Spleen (tissue), 13 donors: ENCODE measurements at places on chromosomes 5 and 9.

DNA sequence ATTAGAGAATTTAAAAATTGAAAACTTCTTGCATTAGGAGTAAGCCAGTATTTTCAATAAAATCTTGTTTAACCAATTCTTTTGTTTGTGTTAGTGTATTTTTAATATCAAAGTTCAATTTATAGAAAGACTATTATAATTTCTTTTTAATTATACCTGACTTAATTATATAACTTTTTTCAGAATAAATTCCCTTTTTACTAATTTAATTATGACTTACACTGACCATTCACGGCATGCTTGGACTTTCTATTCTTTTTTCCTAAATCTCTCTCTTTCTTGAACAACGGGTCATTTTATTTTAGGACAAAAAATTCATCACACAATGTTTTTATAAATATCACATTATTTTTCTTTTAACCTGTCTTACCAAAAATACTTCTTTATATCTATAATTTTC is 555.3 kb upstream of the PTGER4 start:
- DNase-seq = no peak

GRCh38 chr5:92309336-92309991 is 926.3 kb upstream of the ARRDC3 start:
- DNase-seq = no peak

GRCh38 chr9:77455312-77455927 is 192.7 kb downstream of the GNA14 start:
- no peak for DNase-seq

- no peak for DNase-seq
Measured at GRCh38 chr5:80757290-80757689, 102.5 kb upstream of the DHFR start.

DNA sequence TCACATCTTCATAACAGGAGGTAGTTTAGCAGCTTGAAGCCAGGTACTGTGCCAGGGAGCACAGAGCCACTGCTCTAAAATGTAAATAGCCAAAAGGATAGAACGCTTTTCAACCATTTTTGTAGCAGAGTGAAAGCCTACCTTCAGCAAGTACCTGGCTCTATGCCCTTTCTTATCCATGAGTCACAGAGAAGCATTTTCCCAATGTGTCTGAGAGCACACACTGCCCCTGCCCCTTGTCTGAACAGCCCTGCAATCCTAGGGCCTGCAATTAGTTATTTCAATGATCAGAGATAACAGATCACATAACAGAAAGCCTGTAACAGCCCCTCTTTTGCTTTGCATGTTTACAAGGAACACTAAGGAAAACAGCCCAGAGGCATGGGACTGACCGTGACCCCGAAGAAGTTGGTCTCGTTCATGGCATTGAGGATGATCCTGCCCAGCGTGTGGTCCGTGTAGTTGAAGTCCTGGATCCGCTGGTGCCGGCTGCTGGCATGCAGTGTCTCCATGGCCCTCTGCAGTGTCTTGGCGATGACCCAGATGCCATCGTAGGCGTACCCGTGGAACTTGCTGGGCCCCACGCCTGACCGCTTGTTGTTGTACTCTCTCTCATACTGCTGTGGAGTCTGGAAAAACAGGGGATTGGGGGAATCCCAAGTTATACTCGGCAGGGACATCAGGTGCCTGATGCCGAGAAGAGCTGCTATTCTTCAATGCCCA is 198.3 kb upstream of the TBC1D2 start:
- no peak for DNase-seq

DNA sequence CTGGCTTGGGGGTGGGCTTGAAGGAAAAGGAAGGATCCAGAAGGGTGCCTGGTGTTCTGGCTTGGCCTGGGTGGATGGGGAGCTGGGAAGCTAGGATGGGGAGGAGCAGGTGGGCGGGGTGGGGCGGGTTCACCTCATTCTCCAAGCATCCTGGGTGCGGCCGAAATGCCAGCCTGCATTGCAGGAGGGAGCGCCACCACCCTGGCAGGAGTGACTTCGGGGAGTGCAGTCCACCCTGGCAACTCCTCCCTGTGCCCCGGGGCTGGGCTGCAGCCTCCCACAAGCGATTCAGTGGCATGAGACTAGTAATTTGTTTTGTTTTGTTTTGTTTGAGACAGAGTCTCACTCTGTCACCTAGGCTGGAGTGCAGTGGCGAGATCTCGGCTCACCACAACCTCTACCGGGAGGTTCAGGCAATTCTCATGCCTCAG is 5.5 kb downstream of the TTC16 start:
- no peak for DNase-seq

DNA sequence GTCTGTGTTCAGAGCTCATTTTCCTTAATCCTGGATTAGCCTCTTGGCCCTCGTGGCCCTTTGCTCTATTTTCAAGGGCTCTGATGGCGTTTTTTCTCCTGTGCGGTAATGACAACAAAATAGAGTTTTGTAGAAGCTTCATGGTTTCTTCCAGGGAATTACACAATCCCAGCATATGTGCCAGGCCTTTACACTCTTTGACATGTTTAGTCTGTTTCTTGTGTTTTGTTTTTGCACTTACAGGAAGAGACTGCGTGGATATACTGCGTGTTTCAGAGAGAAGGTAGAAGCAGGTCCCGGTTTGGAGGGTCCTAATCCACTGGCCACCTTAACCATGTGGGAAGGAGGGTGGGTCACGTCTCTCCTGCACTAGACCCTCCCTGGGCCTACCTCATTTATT is 400.2 kb upstream of the IRX4 start:
- DNase-seq = no peak

- no peak for DNase-seq
Measured at GRCh38 chr5:112709416-112709815, 28.3 kb upstream of the APC start.

GRCh38 chr9:100021931-100022330 is 76.9 kb downstream of the ERP44 start:
- no peak for DNase-seq

DNA sequence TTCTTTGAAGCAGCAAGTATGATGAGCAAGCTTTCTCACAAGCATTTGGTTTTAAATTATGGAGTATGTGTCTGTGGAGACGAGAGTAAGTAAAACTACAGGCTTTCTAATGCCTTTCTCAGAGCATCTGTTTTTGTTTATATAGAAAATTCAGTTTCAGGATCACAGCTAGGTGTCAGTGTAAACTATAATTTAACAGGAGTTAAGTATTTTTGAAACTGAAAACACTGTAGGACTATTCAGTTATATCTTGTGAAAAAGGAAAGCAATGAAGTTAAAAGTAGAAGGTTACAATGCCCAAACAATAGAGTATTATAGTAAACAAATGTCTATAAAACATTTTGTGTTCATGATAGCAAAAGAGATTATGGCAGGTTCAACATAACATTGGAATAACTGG is 88.6 kb downstream of the JAK2 start:
- DNase-seq = no peak

GRCh38 chr5:84354101-84354500 is 30.6 kb downstream of the EDIL3 start:
- no peak for DNase-seq

GRCh38 chr9:95134457-95134881 is 183.0 kb downstream of the FANCC start:
- no peak for DNase-seq

- no peak for DNase-seq
Measured at GRCh38 chr5:152688561-152689249, 283.6 kb upstream of the NMUR2 start.

GRCh38 chr5:147404706-147405105 is 105.2 kb downstream of the DPYSL3 start:
- DNase-seq = no peak

DNA sequence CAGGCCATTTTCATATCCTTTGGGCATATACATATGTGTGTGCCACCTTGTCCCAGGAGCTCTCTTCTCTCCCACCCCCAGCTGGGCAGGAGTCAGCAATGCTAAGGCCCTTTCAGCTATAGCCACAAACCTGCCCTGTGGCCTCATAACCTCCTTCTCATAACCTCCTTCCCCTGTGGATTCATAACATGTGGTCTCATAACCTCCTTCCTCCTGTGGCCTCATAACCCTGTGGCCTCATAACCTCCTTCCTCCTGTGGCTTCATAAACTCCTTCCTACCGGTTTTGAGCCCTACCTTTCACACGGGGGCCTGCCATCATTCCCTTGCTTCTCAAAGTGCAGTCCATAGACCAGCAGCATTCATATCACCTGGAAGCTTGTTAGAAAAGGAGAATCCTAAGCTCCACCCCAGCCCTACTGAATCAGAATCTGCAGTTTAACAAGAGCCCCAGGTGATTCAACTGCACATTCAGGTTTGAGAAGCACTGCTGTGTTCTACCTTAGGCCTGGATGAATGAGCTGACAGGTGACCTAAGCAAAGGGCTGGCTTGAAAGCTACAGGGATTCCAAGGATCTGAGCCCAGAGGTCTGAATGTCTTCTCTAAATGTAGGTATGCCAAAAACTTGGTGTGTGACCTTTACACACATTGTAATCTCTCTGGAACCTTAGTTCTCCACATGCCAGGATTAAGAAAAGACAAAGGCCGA is 41.9 kb upstream of the PLPP6 start:
- no peak for DNase-seq

GRCh38 chr5:158770506-158770905 is 329.2 kb downstream of the EBF1 start:
- no peak for DNase-seq

DNA sequence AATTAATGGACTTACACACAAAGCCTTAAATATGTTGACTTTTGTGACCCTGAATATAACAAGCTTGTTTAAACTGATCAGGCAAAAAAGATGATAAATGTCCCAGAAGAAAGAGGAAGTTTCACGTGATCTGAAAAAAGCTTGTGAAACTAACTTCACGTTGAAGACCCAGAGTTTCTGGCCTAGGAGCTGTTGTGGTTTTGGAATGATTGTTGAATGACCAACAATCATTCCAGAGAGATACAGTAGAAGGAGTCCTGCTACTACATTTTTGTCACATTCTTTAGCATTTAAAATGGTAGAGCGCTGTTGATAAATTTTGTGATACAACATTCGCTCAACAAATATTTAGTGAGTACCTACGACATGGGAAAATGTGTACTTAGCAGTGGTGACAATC is 143.1 kb upstream of the FBN2 start:
- no peak for DNase-seq

DNA sequence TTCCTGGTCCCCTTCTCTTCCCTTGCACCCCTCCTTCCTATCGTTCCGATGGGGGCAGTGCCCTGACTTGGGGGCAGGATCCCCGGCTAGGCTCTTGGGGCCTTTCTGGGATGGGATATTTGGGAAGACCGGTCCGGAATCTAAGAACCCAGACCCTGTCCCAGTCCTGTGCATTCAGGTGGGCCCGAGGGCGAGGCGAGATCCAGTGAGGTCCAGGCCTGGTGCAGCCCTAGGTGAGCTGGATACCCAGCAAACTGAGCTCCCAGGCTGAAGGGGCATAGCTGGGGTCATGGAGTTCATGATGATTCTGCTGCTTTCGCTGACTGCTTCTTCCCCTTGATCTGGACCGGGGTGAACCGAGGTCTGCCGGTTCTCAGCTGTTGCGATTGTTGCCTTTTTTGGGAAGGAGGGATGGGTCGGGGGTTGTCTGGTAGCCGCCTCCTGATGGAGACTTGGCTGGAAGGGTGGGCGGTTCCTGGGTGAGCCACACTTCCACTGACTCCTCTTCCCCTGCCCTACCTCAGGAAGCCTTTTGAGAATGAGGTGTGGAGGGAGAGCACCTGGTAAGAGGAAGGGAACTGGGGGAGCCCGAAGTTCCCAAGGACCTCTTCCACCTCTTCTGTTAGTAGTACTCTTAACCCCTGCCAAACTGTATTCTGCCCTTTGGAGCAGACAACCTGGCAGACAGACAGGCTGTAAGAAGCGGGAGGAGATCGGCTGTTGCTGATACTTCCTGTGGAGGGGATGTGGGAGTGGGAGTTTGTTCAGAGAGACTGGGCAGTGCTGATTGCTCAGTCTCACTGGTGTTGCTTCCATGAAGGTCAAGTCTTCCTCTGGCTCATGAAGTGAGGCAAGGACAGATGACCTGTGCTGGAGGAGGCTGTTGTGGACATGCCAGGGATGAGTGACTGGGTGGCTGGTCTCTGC is 1.0 kb downstream of the LRRC8A start:
- DNase-seq = peak; percentile 80

GRCh38 chr9:11708899-11709298 is 984.3 kb upstream of the TYRP1 start:
- no peak for DNase-seq

GRCh38 chr9:91606255-91606995 is 182.8 kb upstream of the NFIL3 start:
- no peak for DNase-seq

DNA sequence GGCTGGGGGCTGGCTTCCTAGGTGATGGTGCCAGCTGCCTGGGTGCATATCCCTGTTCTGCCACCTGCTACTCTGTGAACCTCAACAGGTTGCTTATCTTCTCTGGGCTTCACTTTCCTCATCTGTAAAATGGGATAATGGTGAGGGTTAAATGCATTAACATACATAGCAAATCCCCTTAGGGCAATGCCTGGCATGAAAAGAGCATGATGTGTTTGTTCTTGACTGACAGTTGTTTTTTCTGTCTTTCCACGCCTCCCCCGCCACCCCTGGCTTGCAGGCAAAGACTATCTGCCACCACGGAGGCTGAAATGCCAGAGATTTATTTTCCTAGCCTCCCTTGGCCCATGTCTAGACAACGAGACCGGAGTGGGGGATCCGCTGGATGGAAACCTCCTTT is 280.5 kb downstream of the NSG2 start:
- DNase-seq = peak; percentile 33

DNA sequence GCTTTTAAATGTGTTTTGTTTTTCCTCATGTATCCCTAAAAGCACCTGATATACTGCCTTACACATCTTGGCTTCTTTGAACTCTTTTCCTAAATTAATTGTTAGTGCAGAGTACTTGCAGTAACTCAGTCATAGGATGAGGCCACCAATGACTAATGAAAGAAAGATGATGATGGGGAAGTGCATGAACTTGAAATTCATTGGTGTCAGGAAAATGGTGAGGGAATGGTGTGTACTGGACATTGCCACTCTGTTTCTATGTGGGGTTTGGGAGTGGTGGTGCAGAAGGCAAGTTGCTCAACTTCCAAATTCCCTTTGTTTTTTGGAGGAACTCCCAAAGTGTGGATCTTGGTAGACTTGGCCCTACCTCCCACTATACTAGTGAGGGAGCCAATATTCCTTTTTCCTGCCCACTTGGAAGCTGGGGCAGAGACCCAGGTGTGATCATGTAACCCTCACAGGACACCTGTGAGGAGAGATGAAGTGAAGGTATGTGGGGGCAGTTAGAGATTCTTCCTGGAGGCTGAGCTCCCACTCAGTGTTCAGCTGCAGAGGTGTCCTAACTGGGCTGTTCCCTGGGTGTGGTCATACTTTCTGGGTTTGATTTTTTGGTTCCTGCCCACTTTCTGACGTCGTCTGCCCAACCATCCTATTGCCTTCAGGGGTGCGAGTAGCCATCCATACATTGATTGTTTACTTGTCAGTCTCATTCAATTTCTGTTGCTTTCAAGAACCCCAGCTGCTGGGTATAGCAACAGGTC is 298.5 kb downstream of the MAST4 start:
- no peak for DNase-seq

- DNase-seq = no peak
Measured at GRCh38 chr9:34072410-34072809, 23.7 kb upstream of the UBAP2 start.

- DNase-seq = no peak
Measured at GRCh38 chr5:58072300-58072965, 387.5 kb downstream of the PLK2 start.

GRCh38 chr5:163880302-163880701 is 374.9 kb downstream of the MAT2B start:
- DNase-seq = no peak

- DNase-seq = peak; percentile 73
Measured at GRCh38 chr5:132259069-132259851, 1.8 kb downstream of the PDLIM4 start.
